ENCODE measurements at places on chromosomes 12 and 14. TPM values are rescaled to one million over a fixed set of nuclear protein-coding genes. Genes with fewer than 3 reads are reported as not detected.

The OVCH1 gene
- not detected for polyA plus RNA-seq

The SSTR1 gene
- polyA plus RNA-seq = 1.2 TPM

The TMEM233 gene
- 0.14 TPM for polyA plus RNA-seq

The CAND1 gene
- polyA plus RNA-seq = 26.6 TPM

The LRTM2 gene
- polyA plus RNA-seq = not detected

The GLT8D2 gene
- 7.1 TPM for polyA plus RNA-seq

The KRT83 gene
- not detected for polyA plus RNA-seq

The KRT2 gene
- polyA plus RNA-seq = not detected

The NRIP2 gene
- 1.4 TPM for polyA plus RNA-seq

The SPIC gene
- 0.05 TPM for polyA plus RNA-seq

The CLEC7A gene
- 10.2 TPM for polyA plus RNA-seq

The CCDC196 gene
- not detected for polyA plus RNA-seq

The PRDM4 gene
- polyA plus RNA-seq = 12.9 TPM

The MGST1 gene
- 1,392 TPM for polyA plus RNA-seq

The ZNF740 gene
- polyA plus RNA-seq = 9.1 TPM

The SYNE3 gene
- polyA plus RNA-seq = 27.8 TPM

The TMEM260 gene
- polyA plus RNA-seq = 4.8 TPM

The DPY19L2 gene
- polyA plus RNA-seq = 1.4 TPM

The ACYP1 gene
- 19.5 TPM for polyA plus RNA-seq

The PAPLN gene
- 2.1 TPM for polyA plus RNA-seq

The IKBIP gene
- polyA plus RNA-seq = 19.6 TPM

The PMCH gene
- polyA plus RNA-seq = not detected

The BDKRB1 gene
- 4.4 TPM for polyA plus RNA-seq

The ZNF84 gene
- 5.9 TPM for polyA plus RNA-seq

The ERBB3 gene
- 28.8 TPM for polyA plus RNA-seq

The CISTR gene
- not detected for polyA plus RNA-seq

The HOXC4 gene
- 0.51 TPM for polyA plus RNA-seq

The PRB2 gene
- polyA plus RNA-seq = not detected

The PPP1R1A gene
- polyA plus RNA-seq = 309 TPM

The PLA2G1B gene
- polyA plus RNA-seq = 11.8 TPM

The NPFF gene
- polyA plus RNA-seq = 0.21 TPM

The SMCO3 gene
- polyA plus RNA-seq = 1.1 TPM

The CEBPE gene
- polyA plus RNA-seq = 2.8 TPM

The CAPZA3 gene
- not detected for polyA plus RNA-seq
